ENCODE measurements at places on chromosomes 6 and 20. TPM values are rescaled to one million over a fixed set of nuclear protein-coding genes. Genes with fewer than 3 reads are reported as not detected.

DNA sequence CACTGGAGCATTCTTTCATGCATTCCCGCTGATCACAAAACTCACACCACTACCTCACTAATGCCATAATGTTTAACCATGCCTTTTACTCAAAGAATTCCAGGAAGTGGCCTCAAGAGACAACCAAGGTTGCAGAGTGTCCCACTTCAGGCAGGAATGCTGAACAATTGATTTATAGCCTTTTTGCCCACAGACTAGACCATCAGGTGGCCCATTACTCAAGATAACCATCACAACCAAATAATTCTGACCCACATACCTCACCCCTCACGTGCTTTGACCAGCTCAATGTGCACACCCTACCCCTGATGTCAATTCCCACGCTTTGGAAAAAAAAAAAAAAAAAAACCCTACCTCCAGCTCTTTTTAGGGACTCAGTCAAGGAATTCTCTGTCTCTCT is 220.6 kb upstream of the UFL1 start:
- H3K4me1 ChIP-seq, result no peaks in the 10 kb centered on the region
- H3K4me3 ChIP-seq, result no peak overlapping the region
- no peak for DNase-seq
- no peaks in the 10 kb centered on the region for H3K27me3 ChIP-seq

RRAGD gene
- total RNA-seq, result 123 TPM

DNA sequence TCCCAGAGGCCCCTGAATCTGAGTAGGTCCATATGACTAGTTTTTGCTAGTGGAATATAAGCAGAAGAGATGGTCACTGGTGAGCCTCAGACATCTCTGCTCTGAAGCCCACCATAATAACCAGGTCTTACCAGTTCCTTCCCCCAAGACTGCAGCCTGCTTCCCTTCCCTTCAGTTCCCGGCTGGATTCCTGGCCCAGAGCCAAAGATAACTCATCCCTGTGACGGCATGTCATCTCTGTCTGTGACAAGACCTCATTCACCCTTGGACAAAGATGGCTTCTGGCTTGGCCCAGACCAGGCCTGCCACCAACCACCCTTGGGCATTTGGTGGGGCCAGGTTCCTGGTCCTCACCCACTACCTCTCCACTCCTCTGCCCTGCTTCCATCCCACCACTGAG is 145.5 kb upstream of the TOP1 start:
- H3K27me3 ChIP-seq, result peaks cover 8% of the 10 kb centered on the region
- no peak overlapping the region for H3K4me3 ChIP-seq
- no peak for DNase-seq
- H3K27ac ChIP-seq, result no peak overlapping the region
- H3K4me1 ChIP-seq, result no peaks in the 10 kb centered on the region

MRAP2 gene
- 0.16 TPM for total RNA-seq

DNA sequence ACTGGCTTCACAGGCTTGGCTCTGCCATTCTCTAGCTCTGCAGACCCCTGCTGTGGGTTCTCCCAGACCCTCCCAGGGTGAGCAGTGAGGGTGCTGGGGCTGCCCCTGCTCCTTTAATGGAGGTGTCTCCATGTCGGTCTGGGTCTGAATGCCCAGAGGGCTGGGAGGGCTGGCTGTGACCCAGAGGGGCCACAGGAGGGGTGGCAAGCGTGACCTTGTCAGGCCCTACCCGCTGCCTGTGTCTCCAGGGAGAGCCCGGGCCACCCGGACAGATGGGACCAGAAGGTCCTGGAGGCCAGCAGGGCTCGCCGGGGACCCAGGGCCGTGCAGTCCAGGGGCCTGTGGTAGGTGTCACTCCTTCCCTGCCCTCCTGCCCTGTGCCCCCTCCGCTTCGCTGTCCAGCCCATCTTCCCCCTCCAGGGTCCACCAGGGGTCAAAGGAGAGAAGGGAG is 32.1 kb downstream of the COL20A1 start:
- DNase-seq, result no peak
- H3K27ac ChIP-seq, result no peak overlapping the region
- H3K4me3 ChIP-seq, result no peak overlapping the region

- no peak overlapping the region for H3K27ac ChIP-seq
- no peaks in the 10 kb centered on the region for H3K36me3 ChIP-seq
- H3K27me3 ChIP-seq, result no peaks in the 10 kb centered on the region
- DNase-seq, result no peak
- no peak overlapping the region for H3K4me3 ChIP-seq
Measured at GRCh38 chr6:157063923-157064322, 259.4 kb downstream of the TMEM242 start.

GRCh38 chr6:148593130-148593812 is 153.6 kb upstream of the UST start:
- peak overlapping the region; percentile 53 for H3K27ac ChIP-seq
- H3K27me3 ChIP-seq, result peaks cover 4% of the 10 kb centered on the region
- H3K4me1 ChIP-seq, result no peaks in the 10 kb centered on the region
- H3K4me3 ChIP-seq, result no peak overlapping the region
- no peak for DNase-seq

ADGRF1 gene
- total RNA-seq, result not detected

GNL1 gene
- total RNA-seq, result 18.3 TPM

PRR18 gene
- total RNA-seq, result not detected

GRCh38 chr20:62133864-62134263 is 9.3 kb downstream of the PSMA7 start:
- H3K4me1 ChIP-seq, result peaks cover 77% of the 10 kb centered on the region
- H3K36me3 ChIP-seq, result peaks cover 98% of the 10 kb centered on the region

CST9L gene
- not detected for total RNA-seq

DNA sequence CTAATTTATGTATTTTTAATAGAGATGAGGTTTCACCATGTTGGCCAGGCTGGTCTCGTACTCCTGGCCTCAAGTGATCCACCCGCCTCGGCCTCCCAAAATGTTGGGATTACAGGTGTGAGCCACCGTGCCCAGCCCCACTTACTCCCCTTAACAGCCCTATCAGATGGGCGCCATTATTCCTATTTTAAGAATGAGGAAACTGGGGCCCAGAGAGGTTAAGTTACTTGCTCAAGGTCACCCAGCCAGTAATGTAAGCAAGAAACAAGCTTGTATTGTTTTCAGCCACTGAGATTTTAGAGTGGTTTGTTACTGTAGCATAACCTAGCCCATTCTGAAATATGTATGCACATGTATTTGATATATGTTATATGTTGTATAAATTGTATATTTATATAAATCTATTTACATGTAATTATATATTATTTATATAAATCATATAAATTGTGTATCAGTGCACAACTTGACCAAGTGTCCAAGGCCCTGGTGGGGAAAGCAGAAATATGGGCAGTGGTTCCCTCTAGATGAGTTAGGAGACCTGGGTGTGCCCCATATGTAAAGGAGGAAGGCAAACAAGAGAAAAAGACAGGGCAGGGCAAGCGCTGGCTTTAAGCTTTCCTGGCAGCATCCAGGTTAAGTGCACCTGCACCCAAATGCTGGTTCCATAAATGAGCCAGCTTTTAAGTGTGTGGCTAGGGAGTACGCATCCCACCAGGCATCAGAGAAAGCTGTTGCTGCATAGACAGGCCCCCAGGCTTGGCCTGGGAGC is 1.2 kb upstream of the GUCA1A start:
- no peak for DNase-seq
- H3K4me3 ChIP-seq, result no peak overlapping the region
- no peaks in the 10 kb centered on the region for H3K4me1 ChIP-seq
- H3K27ac ChIP-seq, result no peak overlapping the region

DNA sequence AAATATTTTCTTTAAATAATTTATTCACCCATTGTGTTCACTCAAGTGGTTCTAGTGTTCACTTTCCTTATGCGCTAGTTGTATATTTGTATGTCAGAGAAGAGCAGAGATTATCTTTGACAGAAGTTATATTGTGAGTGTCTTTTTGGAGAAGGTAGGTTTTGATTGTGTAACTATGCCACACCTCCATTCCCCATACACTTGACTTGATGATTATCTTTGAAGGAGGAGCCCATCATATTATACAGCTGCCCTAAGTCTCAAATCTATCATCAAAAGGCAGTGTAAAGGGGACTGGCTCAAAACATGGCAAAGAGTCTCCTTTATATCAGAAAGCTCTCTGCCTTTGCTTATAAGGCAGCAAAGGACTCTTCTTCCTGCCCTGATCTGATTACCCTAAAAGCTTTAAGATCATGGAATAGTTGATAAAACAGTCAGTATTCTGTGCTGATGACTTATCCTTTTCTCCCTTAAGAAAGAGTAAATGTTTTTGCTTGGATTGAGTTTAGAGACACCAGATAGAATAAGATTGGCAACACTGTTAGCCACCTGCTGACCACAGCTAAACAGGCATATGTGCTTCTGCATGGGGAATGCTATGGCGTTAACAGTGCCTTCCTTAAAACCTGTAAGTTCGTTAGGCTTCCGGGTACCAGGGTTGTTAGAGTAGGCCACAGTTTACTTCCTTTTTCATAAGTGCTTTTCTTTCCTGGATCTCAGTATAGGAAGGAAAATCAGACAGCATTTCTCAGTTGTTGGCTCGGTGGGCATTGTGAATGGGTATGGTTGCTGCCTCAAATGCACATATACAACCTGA is 22.6 kb downstream of the TOP1 start:
- no peaks in the 10 kb centered on the region for H3K27me3 ChIP-seq
- H3K4me3 ChIP-seq, result no peak overlapping the region
- no peaks in the 10 kb centered on the region for H3K36me3 ChIP-seq
- DNase-seq, result no peak
- peak overlapping the region; percentile 31 for H3K27ac ChIP-seq
- H3K4me1 ChIP-seq, result peaks cover 100% of the 10 kb centered on the region

RSPH3 gene
- 11.9 TPM for total RNA-seq

RIPPLY2 gene
- not detected for total RNA-seq

DSE gene
- total RNA-seq, result 14.0 TPM

DNA sequence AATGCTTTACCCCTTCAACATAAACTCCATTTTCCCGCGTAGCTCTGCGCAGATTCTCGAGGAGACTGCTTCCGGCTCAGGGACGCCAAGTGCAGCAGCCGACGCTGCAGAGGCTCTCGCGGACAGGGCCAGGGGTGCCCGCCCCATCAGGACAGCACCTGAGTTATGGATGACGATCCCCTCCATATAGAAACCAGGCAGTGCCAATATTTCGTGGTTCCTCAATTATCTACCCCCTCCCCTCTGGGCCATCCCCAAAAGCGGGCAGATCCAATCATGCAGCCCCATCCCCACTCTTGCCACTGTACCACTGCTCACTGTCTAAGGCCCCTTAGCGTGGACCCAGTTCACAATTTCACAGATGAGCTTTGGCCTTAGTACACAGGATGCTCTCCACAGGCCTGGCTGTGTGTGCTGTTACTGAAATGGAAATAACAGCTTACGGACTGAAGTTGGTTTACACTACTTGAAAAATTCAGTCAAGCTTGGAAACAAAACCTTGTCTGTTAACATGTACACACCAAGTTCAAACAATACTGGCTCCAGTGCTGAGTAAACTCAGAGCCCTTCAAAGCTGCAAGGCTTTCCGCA is 74.5 kb downstream of the DACT2 start:
- no peak overlapping the region for H3K4me3 ChIP-seq
- H3K27ac ChIP-seq, result no peak overlapping the region
- H3K27me3 ChIP-seq, result peaks cover 44% of the 10 kb centered on the region
- H3K36me3 ChIP-seq, result no peaks in the 10 kb centered on the region
- peaks cover 11% of the 10 kb centered on the region for H3K4me1 ChIP-seq

DNA sequence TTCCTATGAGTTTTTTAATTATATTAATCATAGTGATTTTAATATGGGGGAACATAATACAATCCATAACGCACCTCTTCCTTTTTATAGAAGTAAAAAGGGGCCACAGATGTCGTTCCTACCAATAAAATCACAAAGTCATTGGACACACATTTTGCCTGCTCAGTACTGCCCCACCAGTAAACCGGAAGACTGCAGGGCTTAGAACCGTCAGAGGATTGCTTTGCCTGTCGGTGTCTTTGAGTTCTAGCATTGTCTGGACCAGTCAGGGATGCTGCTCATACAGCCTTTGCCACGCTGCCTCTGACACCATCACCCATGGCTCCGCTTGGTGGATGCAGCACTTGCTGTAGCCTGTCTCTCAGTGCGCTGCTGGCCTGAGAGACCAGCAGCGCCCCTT is 853.6 kb downstream of the C6orf118 start:
- no peak for DNase-seq
- H3K27me3 ChIP-seq, result no peaks in the 10 kb centered on the region
- H3K4me1 ChIP-seq, result no peaks in the 10 kb centered on the region
- H3K36me3 ChIP-seq, result no peaks in the 10 kb centered on the region

DNA sequence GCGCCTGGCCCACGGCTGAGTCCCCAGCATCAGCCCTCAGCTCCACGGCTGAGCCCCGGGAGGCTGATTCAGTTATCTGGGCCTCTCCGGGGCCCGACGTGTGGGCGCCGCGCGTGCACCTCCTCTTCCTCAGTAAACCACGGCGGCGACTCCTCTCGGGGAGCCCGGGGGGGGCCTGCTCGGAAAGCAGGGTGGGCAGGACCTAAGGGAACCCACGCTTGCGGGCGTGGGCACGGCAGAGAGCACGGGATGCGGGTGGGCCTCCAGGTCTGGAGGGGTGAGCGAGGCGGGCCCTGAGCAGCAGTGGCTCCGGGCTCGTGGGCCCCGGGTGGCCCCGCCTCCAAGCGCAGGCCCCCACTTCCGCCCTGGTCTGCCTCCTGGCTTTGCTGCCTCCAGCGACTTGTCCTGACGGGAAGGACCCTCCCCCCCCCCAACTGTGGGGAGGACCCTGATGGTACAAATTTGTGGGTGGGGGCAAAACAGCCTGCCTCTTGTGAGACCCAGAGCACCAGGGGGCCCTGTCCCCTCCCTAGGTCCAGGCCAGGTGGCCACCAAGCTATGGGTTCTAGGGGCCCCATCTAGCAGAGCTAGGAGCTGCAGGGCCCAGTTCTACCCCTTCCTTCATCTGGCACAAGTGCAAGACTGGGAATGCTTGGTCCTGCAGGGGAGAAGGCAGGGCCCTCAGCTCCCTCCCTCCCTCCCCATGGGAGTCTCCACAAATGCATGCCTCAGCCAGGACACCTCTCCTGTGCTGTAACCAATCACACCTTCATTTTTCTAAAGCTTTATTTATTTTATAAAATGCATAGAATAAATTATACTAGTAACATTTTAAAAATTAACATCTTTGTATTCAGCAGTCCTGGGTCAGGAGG is 16.9 kb downstream of the UCKL1 start:
- DNase-seq, result peak; percentile 14
- H3K27ac ChIP-seq, result no peak overlapping the region
- no peak overlapping the region for H3K4me3 ChIP-seq
- peaks cover 76% of the 10 kb centered on the region for H3K36me3 ChIP-seq

DNA sequence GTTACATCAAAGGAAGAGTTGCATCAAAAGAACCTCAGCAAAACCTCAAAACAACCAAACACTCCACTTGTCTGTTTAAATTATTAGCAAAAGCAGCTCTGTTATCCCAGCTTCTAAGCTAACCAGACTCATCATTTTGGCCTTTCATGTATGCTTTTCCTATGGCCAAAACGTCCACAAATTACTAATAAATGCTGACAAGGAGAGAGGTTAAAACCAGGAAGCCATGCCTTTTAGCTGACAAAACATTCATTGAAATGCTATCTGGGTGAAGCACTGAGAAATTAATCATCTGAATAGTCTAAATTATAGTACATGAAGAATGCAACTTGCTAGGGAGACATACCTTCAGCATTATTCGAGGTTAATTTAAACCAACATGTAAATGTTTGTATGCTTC is 80.6 kb downstream of the LAMA2 start:
- DNase-seq, result no peak
- H3K4me3 ChIP-seq, result no peak overlapping the region
- H3K27ac ChIP-seq, result no peak overlapping the region
- no peaks in the 10 kb centered on the region for H3K27me3 ChIP-seq

SLC17A4 gene
- total RNA-seq, result not detected

SDCBP2 gene
- 2.2 TPM for total RNA-seq

All from left ventricle myocardium inferior (tissue), 1 donor.